Temporal lobe (tissue), 4 donors: ENCODE measurements at places on chromosomes 2 and 18. TPM values are rescaled to one million over a fixed set of nuclear protein-coding genes. Genes with fewer than 3 reads are reported as not detected.

Gene TUBB8B
- not detected for total RNA-seq

Gene C2orf78
- total RNA-seq, result not detected

Gene CMPK2
- 7.9 TPM for total RNA-seq

Gene POTEC
- not detected for total RNA-seq

Gene RAD51AP2
- 0.25 TPM for total RNA-seq

Gene ZCCHC2
- 9.1 TPM for total RNA-seq

Gene SLC11A1
- 2.0 TPM for total RNA-seq

Gene WDR33
- 65.6 TPM for total RNA-seq

Gene C2orf76
- 7.9 TPM for total RNA-seq

Gene ATRAID
- 27.5 TPM for total RNA-seq

Gene FBXO15
- 2.2 TPM for total RNA-seq

Gene CYB5A
- total RNA-seq, result 7.9 TPM

Gene OTOS
- total RNA-seq, result not detected

Gene THSD7B
- total RNA-seq, result 12.3 TPM
